Panc1 (cell line): ENCODE measurements at places on chromosomes 3 and 15. TPM values are rescaled to one million over a fixed set of nuclear protein-coding genes. Genes with fewer than 3 reads are reported as not detected.

ROBO2 gene
- 1.3 TPM for total RNA-seq

FOXL2NB gene
- total RNA-seq = 11.4 TPM

GMNC gene
- total RNA-seq = not detected

C3orf85 gene
- total RNA-seq = not detected

C2CD4A gene
- 0.15 TPM for total RNA-seq

ATP13A5 gene
- not detected for total RNA-seq

SLC22A14 gene
- total RNA-seq = 0.13 TPM

BTLA gene
- not detected for total RNA-seq

SEMA7A gene
- 11.2 TPM for total RNA-seq

KCNMB2 gene
- not detected for total RNA-seq

CCDC71 gene
- total RNA-seq = 14.1 TPM

GOLGA8T gene
- not detected for total RNA-seq

PLA2G4D gene
- total RNA-seq = not detected

GJD2 gene
- total RNA-seq = not detected

FBXW12 gene
- not detected for total RNA-seq

SMCO1 gene
- not detected for total RNA-seq

MAP6D1 gene
- total RNA-seq = 7.9 TPM

SERINC4 gene
- not detected for total RNA-seq

LPP gene
- total RNA-seq = 90.0 TPM

MKRN3 gene
- total RNA-seq = 7.9 TPM

GOLGA6B gene
- not detected for total RNA-seq

PLSCR4 gene
- total RNA-seq = 3.5 TPM

DNAH12 gene
- total RNA-seq = 0.21 TPM

TMEM108 gene
- total RNA-seq = 0.41 TPM

ADAMTS9 gene
- 0.05 TPM for total RNA-seq

RGMA gene
- 0.62 TPM for total RNA-seq
